ENCODE measurements at places on chromosomes 5 and 9. TPM values are rescaled to one million over a fixed set of nuclear protein-coding genes. Genes with fewer than 3 reads are reported as not detected.

Gene OTP
- 6.0 TPM for total RNA-seq

Gene BTNL9
- total RNA-seq = 7.0 TPM

GRCh38 chr5:141208478-141208877 lies at the start of gene PCDHB12:
Gene PCDHB12 (plus strand): TSS chr5:141208719. CDS start chr5:141208908, 189 bp downstream.
- no peak for DNase-seq

DNA sequence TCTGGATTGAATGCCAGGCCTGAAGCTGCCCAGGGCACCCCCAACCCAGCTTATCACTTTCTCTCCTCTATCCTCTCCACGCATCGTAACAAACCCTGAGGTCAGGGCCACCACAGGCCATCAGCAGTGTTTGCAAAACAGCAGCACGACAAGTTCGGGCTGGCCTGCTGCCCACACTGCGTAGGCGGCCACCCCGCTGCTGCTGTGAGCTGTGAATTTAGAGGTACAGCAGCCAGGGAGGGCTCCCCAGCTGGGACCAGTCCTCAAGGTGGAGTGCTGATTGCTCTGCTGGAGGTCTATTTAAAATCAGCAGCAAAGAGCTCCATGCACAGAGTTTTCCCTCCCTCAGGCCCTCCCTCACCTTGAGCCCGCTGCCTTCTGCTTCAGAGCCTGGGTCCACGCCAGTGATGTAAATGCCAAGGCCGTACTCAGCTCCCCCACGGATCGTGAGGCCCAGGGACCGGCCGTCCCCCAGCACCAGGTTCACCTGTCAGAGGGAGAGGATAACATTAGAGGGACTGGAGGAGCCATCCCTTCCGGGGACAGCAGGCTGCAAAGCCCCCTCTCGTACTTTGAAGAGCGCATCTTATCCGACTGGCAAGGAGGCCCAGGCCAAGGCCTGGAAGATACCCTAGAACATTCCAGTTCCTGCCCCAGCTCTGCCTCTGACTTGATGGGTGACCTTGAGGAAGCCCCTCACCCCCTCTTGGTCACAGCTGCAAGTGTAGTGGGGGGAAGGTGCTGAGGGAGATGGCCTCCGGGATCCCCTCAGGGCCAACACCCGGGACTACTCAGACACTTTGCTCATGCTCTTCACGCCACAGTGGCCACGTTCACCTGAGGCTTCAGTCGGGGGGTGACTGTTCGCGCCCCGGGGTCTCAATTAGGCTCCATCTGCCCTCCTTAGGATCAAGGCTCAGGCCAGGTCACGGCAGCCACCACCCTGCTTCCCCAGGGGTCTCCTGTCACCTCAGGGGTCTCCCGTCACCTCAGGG lies 39.1 kb downstream of the WHRN start:
- DNase-seq = no peak

- DNase-seq = no peak
These were observed 798 bp downstream of the MEGF9 start for GRCh38 chr9:120713257-120714087.

Measured in umbilical cord (tissue), 2 donors.